WTC11 (cell line): ENCODE measurements at places on chromosomes 7 and 10. TPM values are rescaled to one million over a fixed set of nuclear protein-coding genes. Genes with fewer than 3 reads are reported as not detected.

DNA sequence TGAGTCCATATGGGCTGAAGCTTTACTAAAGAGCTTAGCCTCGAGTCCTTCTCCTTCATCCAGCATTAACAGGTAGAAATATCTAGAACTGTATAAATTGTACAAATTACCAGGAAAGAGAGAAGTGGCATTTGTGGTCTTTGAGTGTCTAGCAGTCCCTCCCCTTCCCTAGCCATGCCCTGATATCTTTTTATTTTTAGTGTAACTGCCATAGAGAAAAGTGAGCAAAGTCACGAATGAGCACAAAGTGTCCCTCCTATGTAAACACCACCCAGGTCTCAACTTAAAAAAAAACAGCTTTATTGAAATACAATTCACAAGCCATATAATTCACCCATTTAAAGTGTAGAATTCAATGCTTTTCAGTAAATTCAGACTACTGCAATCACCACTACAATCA lies 339.0 kb upstream of the ZMIZ1 start:
- DNase-seq = no peak
- no peak overlapping the region for H3K27ac ChIP-seq
- no peaks in the 10 kb centered on the region for H3K27me3 ChIP-seq

- no peaks in the 10 kb centered on the region for H3K4me1 ChIP-seq
- H3K4me3 ChIP-seq = no peak overlapping the region
- no peak for DNase-seq
- no peaks in the 10 kb centered on the region; the same call in none of the 2 replicates for H3K27me3 ChIP-seq
Measured at GRCh38 chr7:46253520-46253919, 332.4 kb upstream of the IGFBP3 start.

GRCh38 chr10:99506416-99506815 lies 26.3 kb upstream of the NKX2-3 start:
- no peak overlapping the region for H3K4me3 ChIP-seq
- no peaks in the 10 kb centered on the region for H3K4me1 ChIP-seq
- H3K27ac ChIP-seq = no peak overlapping the region
- H3K27me3 ChIP-seq = peaks cover 72% of the 10 kb centered on the region
- no peaks in the 10 kb centered on the region for H3K36me3 ChIP-seq

- H3K27me3 ChIP-seq = no peaks in the 10 kb centered on the region
- no peaks in the 10 kb centered on the region for H3K36me3 ChIP-seq
- no peak overlapping the region for H3K27ac ChIP-seq
- peaks cover 2% of the 10 kb centered on the region; the same call in 1 of the 2 replicates for H3K4me1 ChIP-seq
Measured at GRCh38 chr10:4776234-4776638, 49.8 kb upstream of the AKR1E2 start.

- no peaks in the 10 kb centered on the region for H3K36me3 ChIP-seq
- H3K4me3 ChIP-seq = no peak overlapping the region
- H3K27ac ChIP-seq = no peak overlapping the region
- peaks cover 13% of the 10 kb centered on the region for H3K4me1 ChIP-seq
Measured at GRCh38 chr7:132280335-132280734, 295.9 kb downstream of the PLXNA4 start.

DNA sequence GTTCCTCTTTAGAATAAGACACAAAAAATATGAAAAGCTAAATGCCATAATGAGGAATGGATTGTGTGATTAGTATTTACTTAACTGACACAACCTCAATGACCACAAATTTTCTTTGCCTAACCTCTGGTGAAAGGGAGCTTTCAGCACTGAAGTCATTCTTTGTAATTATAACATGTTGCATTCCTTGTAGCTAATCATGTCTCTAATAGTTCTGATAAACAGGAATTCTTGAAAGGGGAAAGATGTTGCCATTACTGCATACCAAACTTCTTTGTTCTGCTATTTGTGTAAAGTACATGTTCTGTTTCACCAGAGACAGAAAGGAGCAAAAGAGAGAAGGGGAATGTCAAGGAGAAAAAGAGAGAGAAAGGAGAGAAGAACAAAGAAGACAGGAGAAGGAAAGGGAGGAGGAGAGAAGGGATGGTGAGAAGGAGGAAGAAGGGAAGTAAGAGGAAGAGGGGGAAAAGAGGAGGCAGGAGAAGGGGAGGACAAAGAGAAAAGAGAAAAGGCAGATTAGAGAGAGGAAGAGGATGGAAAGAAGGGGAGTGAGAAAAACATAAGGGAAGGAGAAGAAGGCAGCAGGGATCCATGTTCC lies 120.9 kb downstream of the SEMA3D start:
- no peak overlapping the region for H3K4me3 ChIP-seq
- H3K27me3 ChIP-seq = no peaks in the 10 kb centered on the region
- no peak for DNase-seq
- H3K27ac ChIP-seq = 0 out of 2 replicates have a peak overlapping the region, but pooled peaks have one; percentile 2
- peaks cover 23% of the 10 kb centered on the region for H3K4me1 ChIP-seq

GDF2 gene
- total RNA-seq = not detected in 3 replicates

FBXO24 gene
- total RNA-seq = 0.70 to 1.3 TPM (median 0.94 TPM) in 3 replicates

MEIG1 gene
- total RNA-seq = not detected in 3 replicates

NUDCD3 gene
- total RNA-seq = 71.8 to 83.9 TPM (median 82.7 TPM) in 3 replicates

DRGX gene
- total RNA-seq = not detected in 3 replicates
